T-helper 2 cell (primary cell): ENCODE measurements at places on chromosomes 7 and 10.

DNA sequence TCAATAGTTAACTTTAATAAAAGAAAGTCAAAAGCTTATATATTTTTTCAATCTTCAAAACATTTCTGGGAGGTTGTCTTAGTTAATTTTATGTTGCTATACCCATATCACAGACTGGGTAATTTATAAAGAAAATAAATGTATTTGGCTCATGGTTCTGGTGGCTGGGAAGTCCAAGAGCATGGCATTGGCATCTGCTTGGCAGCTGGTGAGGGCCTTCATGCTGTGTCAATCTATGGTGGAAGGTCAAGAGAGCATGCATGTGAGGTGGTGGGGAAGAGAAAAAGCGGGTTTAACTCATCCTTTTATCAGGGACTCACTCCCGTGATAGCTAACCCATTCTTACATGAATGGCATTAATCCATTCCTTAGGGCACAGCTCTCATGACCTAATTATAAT, 119.8 kb downstream of the EGFR start:
- no peak for DNase-seq

GRCh38 chr7:141511316-141511675, 39.9 kb upstream of the AGK start:
- no peak for DNase-seq

DNA sequence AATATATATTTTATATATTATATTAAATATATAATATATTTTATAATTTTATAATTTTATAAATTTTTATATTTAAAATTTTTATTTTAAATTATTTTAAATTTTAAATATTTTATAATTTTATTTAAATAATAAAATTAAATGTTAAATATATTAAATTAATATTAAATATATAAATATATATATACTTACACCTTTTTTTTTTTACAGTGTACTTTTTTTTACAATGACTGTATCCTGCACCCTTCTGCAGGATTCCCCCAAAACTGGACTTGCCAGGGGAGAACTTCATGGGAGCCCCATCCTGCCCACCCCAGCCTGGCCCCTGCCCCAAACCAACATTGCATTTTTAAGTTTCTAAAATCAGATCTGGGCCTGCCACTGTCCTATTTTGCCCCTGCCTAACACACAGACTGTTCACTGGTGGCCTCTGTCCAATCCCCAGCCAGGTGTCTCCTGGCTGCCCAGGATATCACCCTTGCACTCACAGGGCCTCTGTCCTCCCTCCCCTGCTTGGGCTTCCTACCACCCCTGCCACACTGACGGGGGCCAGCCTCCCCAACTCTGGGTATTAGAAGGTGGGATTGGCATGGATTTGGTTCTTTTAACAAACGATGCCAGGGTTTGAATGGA, 138.0 kb downstream of the ADCY1 start:
- no peak for DNase-seq

- no peak for DNase-seq
These were observed 22.6 kb downstream of the TMEM254 start for GRCh38 chr10:80100861-80101695.

- no peak for DNase-seq
These were observed 296.1 kb downstream of the CDK14 start for GRCh38 chr7:90892213-90892612.

DNA sequence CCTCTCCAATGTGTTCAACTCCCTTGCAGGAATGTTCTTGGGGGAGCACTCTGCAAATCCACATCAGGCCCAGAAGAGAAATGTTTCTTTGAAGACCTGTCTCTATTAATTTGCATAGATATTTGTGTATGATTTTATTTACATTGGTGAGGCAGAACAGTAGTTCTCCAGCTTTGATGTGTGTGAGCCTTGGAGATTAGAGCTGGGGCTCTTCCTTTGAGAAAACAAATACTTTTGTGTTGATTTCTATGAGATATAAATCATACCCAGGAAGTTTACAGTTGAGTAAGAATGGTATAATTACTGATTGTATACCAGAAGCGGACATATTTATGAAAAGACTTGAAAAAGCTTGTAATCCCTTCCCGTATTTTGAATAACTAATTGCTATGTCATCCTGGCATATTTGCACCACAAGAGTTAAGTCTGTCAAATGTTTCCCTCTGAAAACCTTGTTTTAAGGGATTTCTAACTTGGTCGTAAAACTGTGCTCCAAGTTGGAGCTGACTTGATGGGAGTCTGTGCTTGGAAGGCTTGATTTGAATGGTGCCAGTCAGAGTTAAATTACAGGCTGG, 468.5 kb downstream of the LRMDA start:
- DNase-seq = no peak

DNA sequence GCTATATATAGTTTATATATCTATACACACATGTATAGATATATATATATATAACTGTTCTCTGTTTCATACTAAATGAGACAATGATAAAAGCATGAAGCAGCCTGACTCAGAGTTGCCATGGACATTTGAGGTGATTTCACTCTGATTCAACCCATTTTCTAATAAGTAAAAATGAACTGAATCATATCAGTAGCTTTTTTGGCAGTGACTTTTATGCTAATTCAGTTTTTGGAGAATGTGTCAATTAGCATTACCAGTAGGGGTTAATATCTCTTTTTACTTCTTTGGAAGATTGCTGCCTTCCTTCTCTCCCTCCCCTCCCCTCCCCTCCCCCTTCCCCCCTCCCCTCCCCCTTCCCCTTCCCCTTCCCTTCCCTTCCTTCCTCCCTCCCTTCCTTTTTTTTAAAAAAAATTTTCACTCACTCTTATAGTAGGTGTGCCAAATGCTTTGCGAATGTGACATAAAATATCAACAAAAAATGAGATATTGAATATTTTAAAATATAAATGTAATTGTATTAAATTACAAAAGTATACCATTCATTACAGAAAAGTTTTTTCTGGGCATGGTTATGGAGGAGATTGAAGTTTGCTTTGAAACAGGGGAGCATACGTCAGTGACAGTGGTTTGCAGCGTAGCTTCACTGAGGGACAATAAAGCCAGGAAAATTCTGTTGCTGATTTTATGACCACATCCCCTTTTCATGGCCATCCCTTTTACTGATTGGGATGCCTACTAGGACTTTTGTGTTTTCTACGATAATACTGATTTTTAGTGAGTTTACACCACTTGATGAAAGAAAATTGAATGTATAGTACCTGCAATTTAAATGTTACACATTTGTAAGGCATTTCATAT, 64.0 kb upstream of the KLF6 start:
- no peak for DNase-seq

DNA sequence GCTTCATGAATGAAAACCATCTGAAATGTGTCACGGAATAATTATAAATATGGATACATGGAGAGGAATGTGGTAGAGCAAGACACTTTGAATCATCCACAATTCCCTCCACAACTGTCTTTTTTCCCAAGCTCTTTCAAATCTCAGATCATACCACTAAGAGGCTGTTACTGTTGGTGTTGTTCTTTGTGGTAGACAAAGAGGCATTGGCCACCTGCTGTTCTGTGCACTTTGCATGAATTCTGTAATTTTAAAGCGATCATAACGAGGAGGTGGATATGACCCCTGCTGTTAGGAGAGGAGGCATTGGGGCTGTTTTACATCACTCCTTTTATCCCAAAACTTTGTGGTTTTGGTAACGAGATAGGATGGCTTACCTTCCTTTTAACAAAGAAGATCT, 141.2 kb upstream of the KLF6 start:
- no peak for DNase-seq

- no peak for DNase-seq
These were observed 38.9 kb upstream of the CPXM2 start for GRCh38 chr10:123930340-123931001.

GRCh38 chr7:3722396-3722922, 421.4 kb downstream of the SDK1 start:
- DNase-seq = no peak

- DNase-seq = no peak
These were observed 15.4 kb upstream of the BTBD16 start for GRCh38 chr10:122255509-122256301.

- DNase-seq = no peak
These were observed 247.4 kb downstream of the PTEN start for GRCh38 chr10:88110822-88111221.

GRCh38 chr10:71756311-71757191, 16.8 kb downstream of the VSIR start:
- no peak for DNase-seq

GRCh38 chr10:111705021-111705420, 478.5 kb downstream of the GPAM start:
- DNase-seq = no peak

DNA sequence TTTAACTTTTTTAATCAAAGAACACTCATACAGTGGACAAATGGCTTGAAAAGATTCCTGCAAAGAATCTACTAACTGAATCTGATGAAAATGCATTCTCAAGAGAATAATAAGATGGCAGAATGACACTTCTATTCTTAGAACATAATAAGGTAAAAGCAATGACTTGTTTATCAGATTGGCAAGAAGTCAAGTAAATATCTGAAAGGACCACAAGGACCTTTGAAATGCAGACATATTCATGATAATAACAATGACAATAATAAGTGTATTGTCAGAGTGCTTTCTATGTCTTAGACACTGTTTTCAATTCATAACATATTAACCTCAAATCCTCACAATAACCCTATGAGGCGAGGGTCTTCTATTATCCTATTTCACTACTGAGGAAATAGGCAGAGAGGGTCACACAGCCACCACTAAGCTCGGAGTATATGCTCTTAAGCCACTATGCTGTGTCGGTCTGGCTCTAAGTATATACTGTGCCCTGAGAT, 10.6 kb downstream of the HACD1 start:
- DNase-seq = no peak

GRCh38 chr7:89761173-89761572, 393.1 kb upstream of the STEAP1 start:
- no peak for DNase-seq

- DNase-seq = no peak
These were observed 144.1 kb downstream of the C10orf105 start for GRCh38 chr10:71575451-71575850.

- DNase-seq = no peak
These were observed 8.6 kb downstream of the BTBD16 start for GRCh38 chr10:122279725-122280141.

DNA sequence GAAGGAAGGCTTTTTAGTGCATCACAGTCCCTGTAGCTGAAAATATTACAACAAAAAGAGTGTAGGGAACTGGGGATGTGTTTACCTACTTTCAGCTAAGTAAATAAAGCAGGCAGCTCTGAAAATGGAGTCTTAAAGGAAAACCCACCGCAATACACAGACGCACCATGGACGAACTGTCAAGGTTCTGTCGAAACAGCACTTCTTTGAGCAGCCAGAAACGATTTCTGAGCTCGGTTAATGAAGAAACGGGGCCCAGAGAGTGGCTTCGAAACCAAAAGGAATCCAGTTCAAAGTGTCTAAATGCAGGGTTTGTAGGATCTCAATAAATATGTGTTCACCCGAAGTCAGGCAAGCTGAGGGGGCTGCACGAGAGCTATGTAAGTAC, 275.4 kb upstream of the NEBL start:
- DNase-seq = no peak

- no peak for DNase-seq
These were observed 253.7 kb downstream of the ARHGAP21 start for GRCh38 chr10:24469993-24470392.

GRCh38 chr10:1516492-1517165, 220.7 kb downstream of the ADARB2 start:
- no peak for DNase-seq

- DNase-seq = no peak
These were observed 174.2 kb upstream of the IMMP2L start for GRCh38 chr7:111736552-111736874.

GRCh38 chr10:32943395-32943794, 14.6 kb downstream of the ITGB1 start:
- DNase-seq = no peak

DNA sequence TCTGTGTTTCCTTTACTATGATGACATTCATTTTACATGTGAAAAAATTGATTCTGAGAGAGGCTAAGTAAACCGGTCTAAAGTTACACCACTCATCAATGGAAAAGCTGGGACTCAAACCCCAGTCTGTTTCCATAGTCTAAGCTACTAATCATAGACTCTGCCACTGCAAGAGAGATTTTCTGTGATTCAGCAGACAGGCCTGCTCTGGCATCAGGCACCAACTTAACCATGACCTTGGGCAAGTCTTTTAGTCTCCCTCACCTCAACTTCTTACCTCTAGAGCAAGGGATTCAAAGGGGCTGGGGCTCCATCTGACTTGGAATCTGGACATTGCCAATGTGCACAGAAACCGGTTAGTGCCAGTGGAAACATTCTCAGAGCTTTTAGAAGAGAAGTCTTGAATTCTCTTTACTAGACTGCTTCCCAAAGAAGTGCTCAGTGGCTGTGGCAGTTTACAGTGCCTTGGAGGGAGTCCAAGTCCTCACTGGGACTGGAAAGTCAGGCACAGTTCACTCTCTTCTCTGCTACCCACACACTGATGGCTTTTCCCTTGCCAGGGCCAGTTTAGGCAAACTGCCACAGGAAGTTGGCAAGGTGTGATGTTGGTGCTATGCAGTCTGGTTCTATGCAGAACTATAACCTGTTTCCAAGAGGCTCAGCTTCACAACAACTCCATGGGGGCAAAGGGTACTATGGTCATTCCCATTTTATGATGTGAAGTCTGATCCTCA, 4.5 kb upstream of the BLNK start:
- DNase-seq = no peak

DNA sequence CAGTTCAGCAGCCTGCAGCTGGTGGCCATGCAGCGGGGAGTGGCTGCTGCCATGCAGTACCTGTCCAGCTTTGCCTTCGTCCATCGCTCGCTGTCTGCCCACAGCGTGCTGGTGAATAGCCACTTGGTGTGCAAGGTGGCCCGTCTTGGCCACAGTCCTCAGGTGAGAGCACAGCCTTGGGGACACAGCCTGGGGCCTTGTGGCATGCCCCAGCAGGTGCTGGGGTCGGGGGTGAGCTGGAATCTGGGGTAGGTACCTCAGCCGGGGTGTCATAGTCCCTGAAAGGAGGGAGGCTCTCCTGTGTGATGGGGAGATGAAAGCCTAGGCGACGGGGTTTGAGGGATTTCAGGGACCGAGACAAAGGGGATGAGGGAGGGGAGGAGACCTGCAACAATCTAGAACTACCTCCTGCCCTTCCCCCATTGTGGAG, 14.1 kb downstream of the EPHB6 start:
- no peak for DNase-seq

- DNase-seq = no peak
These were observed 280.6 kb upstream of the ETV1 start for GRCh38 chr7:14270099-14270498.

DNA sequence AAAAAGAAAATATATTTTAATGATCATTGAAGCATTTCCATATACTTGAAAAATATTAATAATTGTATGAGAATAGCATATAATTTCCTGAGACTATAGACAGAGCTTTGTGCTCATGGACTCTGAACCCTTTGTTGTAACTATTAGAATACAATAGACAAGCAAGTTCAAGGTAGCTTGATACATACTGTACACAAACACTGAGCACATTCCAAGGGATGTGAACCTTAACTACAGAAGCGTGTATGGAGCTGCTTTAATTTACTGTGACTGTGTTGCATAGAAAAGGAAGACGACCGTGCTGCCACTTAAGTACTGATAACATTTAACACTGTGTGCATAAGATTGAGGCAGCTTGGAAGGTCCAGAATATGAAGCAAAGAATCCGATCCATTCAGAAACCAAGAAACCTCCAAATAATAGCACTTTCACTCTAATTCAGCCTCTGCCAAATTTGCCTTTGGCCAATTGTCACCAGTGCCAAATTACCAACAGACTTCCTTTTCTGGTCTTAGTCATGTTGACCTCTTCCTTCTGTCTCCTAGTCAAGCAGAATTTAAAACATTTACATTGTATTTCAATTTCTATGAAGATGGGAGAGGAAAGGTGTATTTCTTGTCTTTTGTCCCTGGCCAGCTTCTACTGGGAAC, 566.1 kb upstream of the GALNT17 start:
- no peak for DNase-seq

- no peak for DNase-seq
These were observed 438.3 kb downstream of the RPS24 start for GRCh38 chr10:78471723-78472550.
